Cardiac fibroblast (primary cell): ENCODE measurements at places on chromosomes 1 and 21.
A peak's percentile ranks its signal among the peaks of the same experiment; 100 is the strongest.

- peak; percentile 46 for DNase-seq
These were observed 76.6 kb upstream of the VAV3 start for GRCh38 chr1:108041360-108042142.

GRCh38 chr1:51636764-51637522, 20.1 kb downstream of the OSBPL9 start:
- peak; percentile 75 for DNase-seq

DNA sequence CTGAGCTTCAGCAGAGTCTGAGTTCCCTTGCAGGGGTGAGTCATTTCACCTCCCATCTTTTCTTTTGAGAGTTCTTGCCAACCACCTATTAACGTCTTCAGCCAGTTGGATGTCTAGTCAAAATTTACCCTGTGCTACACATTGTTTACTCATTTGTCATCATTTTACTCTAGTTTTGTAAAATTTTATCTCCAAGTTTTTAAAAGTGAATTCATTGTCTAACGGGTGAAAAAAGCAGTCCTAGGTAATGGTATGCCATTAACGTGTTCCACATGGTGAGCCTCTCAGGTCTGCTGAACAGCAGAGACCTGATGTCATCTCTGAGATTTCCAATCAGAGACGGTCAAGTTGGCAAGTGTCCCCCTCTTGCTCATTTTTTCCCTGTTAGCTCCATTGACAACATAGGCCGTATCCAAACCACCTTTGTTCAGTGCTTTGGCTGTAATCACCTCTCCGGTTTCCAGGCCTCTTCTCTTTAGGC, 85.4 kb downstream of the TBX15 start:
- no peak for DNase-seq

DNA sequence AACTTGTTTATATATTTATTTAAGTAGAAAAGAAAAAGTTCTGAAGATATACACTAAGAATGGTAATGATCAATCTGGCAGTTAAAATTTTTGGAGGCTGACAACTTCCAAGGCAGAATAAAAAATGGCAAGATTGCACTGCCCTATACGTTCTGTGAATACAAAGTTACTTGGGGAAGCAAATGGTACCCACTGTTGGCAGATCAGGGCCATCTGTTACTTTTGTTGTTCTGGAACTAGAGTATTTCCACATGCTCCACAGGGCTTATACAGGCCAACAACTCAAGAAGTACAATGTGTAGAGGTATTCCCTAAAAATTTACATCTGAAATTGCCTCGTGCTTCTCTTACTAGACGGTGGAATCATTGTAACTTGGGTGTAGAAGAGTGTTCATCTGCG, 53.2 kb downstream of the AHCTF1 start:
- DNase-seq = no peak

DNA sequence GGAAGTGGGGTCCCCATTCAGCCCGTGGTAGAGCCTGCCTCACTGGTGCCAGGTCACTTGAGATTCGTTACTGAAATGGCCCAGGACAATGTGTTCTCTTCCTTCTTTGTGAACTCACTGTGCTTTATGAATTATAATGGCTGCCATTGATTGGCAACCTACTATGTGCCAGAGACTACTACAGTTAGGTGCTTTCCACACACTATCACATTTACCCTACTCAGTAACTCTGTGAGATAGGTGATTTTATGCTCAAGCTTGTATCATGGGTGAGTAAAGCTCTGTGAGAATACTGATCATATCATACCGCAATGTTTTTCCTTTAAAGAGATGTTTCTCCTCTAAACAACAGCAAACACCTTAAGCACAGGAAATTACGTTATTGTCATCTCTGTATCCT, 225.9 kb downstream of the SMYD3 start:
- no peak for DNase-seq

DNA sequence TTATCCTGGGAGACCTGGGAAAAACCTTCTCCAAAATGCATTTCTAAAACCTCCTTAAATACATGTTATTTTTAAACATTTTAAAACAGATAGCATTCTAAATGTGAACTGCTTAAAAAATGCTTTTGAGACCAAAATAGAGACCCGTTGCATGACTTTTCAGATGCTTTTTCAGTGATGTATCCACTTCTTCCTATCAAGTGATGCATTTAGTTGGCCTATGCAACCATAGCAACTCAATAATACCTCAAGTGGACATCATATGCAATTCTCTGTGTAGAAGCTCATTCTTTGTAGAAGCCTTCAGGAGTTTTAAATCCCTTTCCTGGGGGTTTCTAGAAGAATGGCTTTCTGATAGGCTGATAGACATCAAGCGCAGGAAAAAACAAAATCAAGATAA, 94.5 kb upstream of the RAVER2 start:
- DNase-seq = no peak

DNA sequence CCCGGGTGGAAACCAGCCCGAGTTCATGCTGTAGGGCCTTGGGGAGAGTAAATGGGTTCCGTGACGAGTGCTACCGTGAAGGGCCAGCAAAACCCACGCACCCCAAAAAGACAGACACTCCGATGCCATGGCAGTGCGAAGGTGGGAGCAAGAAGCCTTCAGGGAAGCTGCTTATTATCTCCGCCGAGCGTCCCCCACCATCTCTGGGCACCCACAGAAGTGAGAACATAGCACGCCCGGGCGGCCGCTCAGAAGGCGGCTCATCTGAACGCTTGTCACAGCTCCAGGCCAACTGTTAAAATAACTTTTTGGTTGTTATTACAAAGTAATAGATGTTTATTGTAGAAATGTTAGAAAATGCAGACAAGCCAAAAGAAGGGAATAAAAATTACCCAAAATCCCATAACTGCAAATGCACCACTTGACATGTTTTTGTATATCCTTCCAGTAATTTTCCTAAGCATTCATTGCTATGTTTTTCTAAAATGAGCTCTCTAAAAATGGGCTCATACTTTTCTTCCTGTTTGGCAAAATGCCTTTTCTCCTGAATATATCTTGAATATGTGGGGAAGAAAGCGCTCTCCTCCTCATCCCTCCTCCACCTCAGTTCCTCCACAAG, 234.9 kb downstream of the NPHP4 start:
- no peak for DNase-seq

DNA sequence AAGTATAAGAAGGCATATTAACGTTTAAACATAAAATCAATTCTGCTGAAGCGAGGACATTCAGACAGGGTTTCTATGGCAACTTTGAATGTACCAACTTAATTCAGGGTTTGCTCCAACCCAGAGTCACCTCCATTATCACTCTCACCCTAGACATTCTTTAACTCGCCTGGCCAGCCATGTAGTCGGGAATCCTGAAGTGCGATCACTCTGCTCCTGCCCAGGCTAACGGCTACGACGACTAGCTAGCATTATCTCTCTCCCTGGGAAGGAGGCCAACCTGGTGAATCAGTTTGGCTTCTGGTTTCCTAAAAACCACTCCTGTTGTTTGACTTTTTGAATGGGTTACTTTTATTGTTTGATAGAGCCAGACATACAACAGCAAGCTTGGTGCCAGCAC, 38.9 kb upstream of the ZBTB18 start:
- DNase-seq = peak; percentile 71

DNA sequence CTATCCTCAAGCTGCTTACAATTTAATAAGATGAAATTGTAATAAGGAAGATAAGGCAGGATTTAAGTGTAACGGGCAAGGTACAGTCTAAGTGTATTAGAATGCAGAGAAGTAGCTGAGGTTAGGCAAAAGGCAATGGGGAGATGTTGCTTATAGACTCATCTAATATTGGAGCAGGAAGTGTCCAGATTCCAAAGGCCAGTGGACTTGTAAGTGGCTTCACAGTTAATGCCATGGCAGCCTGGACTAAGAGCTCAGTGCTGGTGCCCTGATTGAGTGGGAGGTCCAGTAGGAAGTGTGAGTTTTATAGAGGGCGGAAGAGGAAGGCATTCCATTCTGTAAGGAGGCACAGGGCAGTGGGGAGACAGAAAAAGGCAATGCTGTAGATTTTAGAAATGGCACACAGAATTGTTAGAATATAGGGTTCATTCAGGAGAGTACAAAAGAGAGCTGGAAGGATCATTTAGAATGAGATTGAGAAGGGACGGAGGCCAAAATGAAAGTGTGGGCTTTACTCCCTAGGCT, 12.6 kb downstream of the MAP3K21 start:
- DNase-seq = no peak

DNA sequence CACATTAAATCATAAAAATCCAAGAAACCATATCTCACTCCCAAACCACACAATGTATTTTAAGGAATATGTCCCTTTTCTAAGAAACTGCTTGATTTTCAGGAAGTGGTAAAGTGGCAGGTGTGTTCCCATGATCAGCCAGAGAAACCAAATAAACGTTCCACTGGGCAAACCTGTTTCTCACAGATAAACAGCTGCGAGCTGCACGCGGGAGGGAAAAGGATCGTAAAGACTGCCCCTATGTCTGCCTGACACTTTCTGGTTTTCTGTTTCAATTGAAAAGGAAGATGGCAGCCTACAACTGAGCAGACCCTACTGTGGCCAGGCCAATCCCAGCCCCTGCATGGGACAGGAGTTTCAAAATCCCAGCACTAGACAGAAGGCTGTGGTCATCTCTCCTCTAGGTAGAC, 36.6 kb downstream of the HIVEP3 start:
- DNase-seq = no peak

DNA sequence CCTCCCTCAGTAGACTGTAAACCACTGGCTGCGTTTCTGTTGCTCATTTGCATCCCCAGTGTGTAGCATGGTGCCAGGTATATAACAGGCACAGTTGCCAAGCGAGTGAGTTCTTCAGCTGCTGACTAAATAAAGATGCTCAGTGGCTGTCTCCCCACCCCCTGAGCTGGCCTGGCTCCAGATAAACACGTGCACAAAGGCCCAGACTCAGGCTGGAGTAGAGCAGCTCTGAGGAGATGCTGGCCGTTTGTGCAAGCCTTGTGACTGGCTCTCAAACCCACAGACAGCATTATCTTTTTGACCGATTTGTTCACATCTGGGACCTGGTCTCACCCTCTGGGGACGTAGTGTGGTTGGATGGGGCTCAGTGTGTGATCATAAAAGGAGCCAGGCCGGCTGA, 7.1 kb downstream of the CHRNB2 start:
- peak; percentile 38 for DNase-seq

DNA sequence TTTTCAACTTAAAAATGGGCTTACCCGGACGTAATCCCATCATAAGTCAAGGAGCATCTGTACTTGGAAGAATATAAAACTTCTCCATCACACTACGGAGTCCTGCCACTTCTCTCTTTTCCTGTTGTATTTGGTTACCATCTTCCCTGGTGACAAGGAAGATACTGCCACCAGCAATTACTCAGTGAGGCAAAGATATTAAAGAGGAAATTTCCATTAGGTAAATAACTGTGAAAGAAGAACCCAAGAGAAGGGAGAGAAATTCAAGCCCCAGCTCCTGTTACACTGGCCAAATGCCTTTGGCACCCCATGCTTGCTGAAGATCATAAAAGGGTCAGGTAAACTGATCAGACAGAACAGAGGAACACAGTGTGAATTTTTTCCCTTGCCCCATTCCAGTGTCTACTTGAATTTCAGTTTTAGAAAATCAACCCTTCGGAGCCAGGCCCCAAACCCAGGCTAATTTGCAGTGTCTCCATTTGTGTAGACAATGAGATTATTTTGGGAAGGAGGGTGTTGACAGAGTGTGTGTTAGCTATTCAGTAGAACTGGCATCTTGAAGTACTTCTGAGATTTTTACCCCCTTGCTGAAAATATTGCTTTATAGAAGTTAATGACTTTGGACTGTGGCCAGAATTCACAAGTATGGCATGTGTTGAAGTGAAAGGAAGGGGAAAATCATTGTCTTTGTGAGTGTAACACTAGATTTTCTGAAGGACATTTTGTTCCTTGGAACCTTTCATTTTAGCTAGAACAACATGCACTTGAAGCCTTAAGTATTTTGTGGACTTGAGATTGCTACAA, 167.1 kb downstream of the DHRS3 start:
- DNase-seq = no peak

- DNase-seq = no peak
These were observed 37.6 kb downstream of the FCRL2 start for GRCh38 chr1:157739229-157739901.

GRCh38 chr21:38773099-38774061, 32.3 kb upstream of the ETS2 start:
- peak; percentile 92 for DNase-seq

DNA sequence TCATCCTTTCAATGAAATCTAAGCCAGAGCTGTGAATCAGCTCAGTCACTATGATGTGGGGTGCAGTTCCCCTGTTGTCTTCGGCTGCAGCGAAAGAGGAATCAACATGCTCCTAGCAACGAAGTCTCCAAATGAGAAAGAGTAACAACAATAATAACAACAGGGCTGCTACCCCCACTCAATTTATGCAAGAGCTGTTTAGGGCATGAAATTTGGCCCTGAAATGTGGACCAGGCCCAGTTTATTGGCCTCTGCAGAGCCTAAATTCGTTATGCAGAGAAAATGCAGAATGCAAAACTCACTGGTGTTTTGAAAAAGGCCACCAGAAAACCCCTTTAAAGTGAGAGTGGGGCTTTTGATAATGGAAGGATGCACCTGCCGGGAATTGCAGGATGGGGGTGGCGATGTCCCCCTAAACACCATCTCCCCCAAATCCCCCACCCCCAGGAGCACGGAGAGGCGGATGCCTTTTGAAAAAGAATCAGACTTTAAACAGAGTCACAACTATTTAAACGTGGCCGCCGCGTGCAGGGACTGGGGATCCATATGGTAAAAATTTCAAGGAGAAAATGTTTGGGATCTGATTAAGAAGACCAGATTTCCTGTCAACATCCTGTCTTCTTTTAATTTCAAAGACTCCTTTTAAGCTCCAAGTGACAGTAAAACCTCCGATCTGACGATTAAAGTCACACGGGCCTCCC, 1.9 kb downstream of the RUNX3 start:
- peak; percentile 30 for DNase-seq
